ENCODE measurements at places on chromosomes 5 and 9.

DNA sequence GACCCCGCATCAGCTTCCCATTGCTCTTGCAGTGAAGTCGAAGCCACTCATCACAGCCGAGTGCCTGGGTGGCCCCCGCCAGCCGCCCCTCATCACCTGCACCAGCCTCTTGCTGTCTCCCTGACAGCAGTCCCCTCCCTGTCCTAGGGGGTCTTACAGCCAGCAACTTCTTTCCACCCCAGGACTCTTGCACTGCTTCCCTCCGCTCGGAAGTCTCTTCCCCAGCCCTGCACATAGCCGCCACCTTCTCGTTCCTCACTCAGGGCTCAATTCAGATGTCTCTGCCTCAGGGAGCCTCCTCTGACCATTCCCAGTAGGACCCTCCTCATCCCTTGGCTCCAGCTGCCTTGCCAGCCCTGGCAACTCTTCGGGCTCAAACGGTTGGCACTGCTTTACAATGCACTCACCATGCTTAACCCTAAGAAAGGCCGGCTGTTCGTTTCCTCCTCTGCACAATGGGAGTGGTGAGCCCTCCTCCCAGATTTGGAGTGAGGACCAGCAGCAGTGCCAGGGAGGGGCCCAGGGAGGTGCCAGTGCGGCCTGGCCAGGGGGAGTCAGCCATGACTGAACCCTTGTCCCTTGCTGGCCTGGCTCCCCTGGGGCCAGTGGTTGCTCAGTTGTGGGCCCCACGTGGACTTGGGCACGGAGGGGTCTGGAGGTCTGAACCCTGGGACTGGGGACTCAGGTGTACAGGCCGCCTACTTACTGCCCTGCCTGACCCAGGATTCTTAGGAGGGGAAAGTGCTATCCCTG, 6.1 kb downstream of the TCF7 start:
- DNase-seq, result no peak

- DNase-seq, result peak; percentile 12
Observed at GRCh38 chr5:612498-613424, 621 bp downstream of the CEP72 start.

GRCh38 chr9:28883234-28883633, 1310.0 kb upstream of the C9orf72 start:
- no peak for DNase-seq

DNA sequence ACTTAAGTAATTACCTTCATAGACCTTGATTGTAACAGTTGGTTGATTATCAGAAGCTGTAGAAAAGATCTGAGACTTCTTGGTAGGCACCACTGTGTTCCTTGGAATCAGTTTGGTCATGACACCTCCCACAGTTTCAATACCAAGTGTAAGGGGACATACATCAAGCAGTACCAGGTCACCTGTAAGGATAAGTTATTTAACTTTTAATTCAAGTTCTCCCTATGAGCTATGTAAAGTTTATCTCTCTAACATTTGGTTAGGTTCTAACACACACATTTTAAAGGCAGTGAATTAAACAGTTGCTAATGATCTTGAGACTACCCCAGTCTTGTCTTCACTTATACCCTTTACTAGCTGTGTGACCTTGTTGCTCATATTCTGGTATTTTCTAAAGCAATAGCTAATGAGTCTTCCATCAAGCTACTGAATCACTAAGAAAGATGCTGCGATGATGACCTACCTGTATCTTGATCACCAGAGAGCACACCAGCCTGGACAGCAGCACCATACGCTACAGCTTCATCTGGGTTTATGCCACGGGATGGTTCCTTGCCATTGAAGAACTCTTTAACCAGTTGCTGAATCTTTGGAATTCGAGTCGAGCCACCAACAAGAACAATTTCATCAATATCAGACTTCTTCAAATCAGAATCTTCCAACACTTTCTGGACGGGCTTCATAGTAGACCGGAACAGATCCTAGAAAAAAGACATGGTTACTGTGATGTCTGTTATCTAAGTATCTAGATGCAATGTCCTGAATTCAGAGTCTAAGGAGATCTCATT, 2.8 kb downstream of the HSPA5 start:
- no peak for DNase-seq

DNA sequence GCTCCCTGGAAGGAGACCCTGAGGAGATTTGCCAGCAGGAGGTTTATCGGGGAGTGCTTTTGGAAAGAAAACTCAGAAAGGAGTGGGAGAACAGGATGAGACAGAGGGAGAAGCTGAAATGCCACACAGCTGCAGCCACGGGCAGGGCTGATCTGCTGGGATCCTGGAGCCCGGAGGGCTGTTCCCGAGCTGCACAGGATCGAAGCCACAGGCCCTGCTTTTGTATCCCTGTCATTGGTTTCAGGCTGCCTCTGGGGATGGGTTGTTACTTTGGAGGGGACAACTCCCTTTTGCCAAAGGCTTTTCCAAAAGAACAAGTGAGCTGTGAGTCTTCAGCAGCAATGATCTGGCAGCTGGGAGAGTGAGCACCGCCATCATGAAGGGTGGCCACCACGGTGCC, 152.5 kb upstream of the PTCH1 start:
- no peak for DNase-seq

DNA sequence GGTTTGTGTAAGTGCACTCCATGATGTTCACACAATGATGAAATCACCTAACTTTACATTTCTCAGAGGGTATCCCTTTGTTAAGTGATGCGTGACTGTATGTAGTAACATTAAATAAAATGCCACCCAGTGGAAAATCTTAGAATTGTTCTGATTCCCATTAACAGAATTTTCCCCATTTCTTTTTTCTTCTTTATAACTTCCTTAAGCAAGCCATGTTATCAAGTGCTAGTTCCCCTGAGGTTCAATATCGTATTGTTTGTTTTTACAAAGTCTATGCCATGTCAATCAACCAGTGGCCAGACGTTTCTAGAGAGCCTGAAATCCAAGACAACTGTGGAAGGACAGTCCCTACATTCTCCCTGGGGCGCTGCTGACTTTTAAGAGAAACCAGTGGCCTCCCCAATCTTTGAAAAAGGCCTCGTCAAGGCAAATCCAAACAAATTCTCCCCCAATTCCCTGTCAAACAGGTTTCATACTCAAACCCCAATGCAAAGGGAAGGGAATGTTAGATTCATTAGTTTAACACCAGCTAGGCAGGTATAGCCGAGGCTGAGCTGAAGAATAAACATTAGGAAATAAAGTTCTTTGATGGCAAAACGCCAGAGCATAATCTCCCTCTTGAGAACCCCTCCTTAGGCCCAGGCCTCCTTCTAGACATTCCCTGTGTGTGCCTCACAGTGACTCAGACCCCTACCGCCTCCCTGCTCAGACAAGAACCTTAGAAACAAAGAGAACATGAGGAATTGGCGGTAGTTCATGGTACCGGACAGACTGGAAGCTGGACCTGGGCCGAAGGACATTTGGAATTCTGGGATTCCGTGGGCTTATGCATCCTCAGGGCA, 198.7 kb downstream of the GNA14 start:
- DNase-seq, result no peak

- DNase-seq, result no peak
Observed at GRCh38 chr9:119218293-119218692, 150.9 kb downstream of the BRINP1 start.

- no peak for DNase-seq
Observed at GRCh38 chr9:14136047-14136635, 177.8 kb downstream of the NFIB start.

GRCh38 chr9:71924576-71924975, 13.1 kb downstream of the C9orf85 start:
- DNase-seq, result no peak

DNA sequence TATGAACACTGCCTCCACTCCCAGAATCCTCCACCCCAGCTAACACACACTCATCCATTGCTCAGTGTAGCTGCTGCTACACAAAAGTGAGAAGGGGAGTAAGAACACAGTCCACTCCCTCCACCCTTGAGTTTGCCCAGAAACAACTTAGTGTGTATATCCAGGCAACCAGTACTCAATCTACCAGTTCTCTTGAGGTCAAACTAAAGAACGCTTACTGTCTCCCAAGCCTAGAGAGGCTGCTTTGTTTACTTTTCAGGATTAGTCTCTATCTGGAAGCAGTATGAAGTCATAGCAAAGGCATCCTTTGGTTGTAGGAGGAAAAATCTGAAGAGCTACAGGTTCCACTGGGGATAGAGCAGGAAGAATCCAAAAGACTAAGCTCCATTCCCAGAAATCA, 296.3 kb downstream of the KCNN2 start:
- no peak for DNase-seq

- no peak for DNase-seq
Observed at GRCh38 chr5:111278858-111279504, 54.8 kb downstream of the CAMK4 start.

GRCh38 chr5:168073311-168073710, 218.1 kb upstream of the WWC1 start:
- DNase-seq, result no peak

- DNase-seq, result no peak
Observed at GRCh38 chr5:32760091-32760509, 49.0 kb downstream of the NPR3 start.

DNA sequence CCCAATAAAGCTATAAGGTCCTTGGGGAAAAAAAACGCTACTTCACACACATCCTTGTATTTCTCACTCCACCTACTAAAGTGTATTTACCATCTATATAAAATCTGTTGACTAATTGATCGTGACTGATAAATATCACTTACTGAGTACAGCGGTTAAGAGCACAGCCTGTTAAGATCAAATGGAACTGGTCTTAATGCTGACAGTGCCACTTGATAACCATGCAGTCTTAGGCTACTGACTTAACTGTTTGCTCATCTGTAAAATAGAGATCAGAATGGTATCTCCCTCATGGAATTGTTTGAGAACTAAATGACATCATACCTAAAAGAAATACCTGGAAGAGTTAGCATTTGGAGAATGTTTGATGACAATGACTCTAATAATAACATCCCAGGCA, 67.5 kb downstream of the ZFAND5 start:
- no peak for DNase-seq

DNA sequence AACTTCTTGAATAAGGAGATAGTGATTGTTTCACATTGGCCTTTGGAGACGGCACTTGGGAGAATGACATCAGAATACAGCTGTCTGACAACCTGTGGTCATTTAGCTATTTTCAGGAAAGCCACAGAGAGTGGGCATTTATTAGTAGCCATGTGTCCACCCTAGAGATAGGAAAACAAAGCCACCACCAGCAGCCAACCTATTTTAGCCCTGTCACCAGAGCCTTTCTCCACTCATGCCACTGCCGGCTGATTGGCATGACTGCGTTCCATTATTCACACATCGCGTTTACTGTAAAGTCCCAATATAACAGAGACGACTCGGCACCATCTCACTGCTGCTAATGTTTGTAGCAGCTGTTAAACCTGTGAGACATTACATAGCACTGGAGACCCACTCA, 330.1 kb downstream of the NDUFS4 start:
- no peak for DNase-seq

DNA sequence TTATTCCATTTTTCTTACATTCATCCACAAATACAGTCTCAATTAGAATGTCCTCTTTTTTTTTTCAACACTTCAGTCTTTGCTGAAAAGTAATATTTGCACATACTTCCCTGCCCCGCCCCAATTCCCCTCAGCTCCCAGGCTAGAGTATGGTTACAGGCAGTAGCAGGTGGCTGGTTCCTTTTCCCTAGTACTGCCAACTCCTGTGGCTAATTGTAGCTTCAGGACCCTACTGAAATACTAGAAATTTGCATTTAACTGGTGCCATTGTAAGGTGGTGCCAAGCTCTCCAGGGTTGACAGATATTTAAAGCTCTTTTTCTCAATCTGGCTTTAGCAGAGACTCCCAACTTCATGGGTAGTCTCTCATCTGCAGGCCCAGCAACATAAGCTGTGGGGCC, 80.3 kb downstream of the FAM81B start:
- DNase-seq, result peak; percentile 71

DNA sequence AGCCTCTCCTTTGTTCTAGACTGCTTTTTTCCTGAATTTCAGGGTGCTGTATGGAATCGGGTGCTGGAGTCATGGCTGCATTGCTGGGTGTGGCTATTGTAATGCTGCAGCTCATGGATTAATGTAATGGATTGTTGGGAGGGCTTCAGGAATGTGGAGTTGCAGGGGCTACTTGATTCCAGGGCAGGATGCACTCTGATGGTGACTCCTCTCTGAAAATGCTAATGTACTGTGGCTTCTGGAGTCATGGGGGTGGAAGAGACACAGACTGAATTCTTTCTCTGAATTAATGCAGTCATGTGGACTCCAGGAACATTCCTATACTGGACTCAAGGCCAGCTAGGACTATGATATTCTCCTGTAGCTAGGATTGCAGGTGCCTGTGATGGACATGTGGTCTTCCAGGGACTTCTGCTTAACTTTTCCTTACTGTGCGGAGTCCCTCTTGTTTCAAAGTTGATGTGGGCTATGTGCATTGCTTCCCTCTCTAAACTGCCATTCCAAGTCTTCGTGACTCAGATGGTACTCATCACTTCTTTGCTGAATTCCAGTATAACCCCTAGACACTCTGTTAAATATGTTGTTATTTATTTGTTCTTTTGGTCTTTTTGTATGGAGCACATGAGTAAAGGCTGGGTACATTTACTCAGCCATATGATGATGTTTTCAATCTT, 396.2 kb downstream of the KCTD16 start:
- DNase-seq, result no peak

DNA sequence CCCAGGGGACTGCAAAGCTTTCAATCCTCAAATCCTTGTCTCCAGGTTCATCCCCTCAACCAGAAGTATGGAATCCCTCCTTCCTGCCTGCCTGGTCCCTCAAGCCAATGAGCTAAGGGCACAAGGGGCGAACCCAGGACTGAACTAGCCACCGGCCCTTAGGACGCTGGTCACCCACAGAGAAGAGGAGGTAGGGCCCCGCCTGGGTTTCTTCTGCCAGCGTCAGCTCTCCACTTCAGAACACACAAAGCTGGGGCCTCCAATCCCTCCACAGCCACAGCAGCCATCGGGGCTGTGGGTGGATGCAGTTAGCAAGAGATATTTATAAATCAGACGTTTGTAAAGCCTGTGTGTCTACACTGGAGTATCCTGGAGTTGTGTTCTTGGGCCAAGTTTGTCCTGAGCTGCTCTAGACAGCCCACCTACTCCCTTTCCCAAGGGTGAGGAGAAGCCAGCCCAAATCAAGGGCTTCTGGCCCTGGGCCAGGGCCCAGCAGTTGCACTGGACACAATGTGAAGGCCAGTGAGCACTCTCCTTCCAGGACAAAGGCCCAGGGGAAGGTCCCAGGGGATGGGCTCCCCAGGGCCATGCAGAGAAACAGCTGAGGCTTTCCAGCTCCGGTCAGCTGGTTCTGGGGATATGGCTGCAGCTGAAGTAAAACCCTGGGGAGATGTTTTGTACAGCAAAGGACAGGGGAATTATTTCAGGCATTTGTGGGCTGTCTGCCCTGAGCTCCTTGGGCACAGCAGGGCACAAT, 18.9 kb downstream of the AMBP start:
- DNase-seq, result no peak

All from cerebellar cortex (tissue), 1 donor.